NCI-H187 (cell line): ENCODE measurements at places on chromosomes 5 and 9.
A peak's percentile ranks its signal among the peaks of the same experiment; 100 is the strongest.

GRCh38 chr9:128340691-128341434 is 536 bp downstream of the SLC27A4 start:
- no peak for DNase-seq

- DNase-seq, result no peak
Observed at GRCh38 chr5:25851301-25851700, 1187.1 kb downstream of the CDH9 start.

GRCh38 chr5:147391781-147392180 is 118.1 kb downstream of the DPYSL3 start:
- DNase-seq, result no peak

DNA sequence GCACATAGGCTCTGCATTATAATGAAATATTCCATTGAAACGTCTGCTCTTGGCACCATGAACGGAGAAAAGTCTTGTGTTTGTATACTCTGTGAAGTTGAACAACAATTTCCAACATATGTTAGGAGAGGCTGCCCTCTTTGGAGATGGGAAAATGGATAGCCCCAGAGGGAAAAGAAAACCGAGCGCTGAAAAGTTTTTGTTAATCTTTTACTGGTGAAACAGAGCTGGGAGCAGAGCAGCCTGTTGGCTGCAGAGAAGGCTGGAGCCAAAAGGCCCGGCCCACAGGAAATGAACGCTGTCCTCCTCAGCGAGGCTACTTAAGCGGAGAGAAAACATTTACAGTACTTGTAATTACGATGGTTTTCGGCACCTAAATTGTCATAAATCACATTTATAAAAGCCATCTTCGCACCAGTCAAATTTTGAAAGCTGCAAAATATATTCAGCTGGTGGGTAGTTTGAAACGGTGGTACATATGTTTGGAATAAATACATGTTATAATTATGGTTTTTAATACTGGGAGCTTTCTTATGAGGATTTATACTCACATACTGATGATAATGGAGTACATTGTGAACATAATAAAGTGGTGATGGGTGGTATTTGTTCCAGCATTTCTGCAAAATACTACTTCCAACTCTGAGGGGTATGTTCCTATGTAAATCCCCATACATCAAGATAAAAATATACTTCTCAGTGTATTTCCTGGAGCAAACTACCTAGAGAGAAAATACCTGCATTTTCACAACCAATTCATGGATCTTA is 129.6 kb upstream of the CNTLN start:
- no peak for DNase-seq

DNA sequence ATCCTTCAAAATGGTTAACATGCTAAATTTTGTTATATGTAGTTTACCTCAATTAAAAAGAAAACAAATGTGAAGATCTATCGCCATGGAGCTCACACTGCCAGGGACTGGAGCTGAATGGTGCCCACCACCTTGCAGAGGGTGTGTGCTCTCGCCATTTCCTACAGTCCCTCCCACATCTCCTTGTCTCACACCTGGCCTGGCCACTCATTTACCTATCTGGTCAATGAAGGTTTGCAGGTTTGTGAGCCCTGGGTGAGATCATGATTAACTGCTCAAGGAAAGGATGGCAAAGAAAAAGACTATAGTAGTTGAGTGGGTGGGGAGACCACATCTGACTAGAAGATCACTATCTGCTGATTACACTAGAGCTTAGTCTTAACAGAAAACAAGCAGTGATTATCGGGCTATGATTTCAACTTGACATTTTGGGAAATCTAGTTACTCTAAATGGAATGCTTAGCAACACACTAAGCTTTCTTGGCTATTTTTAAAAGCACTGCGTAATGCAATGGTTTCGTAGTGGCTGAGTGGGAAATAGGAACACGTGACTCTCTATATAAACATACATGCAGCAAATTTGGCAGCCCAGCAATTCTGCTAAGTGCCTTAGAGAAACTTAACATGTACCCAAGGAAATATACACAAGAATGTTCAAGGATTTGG is 27.3 kb downstream of the PUM3 start:
- DNase-seq, result no peak

- no peak for DNase-seq
Observed at GRCh38 chr9:129011761-129012181, 16.4 kb downstream of the SH3GLB2 start.

DNA sequence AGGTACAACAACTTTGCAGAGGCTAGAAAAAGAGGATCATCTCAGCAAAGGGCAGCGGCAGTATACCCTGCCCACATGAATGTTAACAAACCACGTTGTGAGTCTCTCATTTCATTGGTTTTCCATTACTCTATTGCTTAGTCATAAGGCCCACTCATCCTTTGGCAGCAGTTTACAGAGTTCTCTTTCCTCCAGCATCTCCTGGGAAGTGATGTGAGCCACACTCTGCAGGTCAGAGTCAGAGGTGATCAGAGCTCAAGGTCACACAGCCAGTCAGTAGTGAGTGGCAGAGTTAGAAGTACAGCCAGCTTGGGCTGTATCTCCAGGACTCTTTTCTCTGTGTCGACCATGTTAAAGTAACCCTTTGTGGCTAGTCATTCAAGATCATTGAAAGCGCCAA is 599.6 kb upstream of the GRAMD2B start:
- DNase-seq, result no peak

- no peak for DNase-seq
Observed at GRCh38 chr9:76269789-76270188, 124.4 kb downstream of the RFK start.

DNA sequence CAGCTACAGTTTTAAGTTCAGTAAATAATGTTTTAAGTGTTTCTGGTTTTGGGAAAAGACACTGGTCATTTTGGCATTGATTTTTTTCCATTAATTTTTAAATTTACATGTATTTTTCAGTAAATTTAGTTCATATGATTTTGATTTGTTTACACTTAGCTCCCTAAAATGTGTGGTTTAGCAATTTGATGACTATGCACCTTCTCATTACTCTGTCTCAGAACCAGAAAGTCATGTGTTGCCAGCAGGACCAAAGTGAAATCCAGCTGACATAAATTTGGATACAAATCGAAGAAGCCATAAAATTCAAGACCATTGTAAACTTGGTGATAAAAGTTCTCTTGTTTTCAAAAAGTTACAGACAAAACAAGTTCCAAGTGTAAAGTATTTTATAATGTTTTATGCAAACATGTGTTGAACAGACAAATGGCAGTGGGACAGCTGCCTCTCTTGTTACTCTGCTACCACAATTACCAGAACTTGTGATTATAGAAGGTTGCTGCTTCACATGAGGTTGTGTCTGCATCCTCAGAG is 354.8 kb downstream of the NR2F1-AS1 start:
- no peak for DNase-seq

GRCh38 chr5:168747987-168748777 is 169.0 kb upstream of the PANK3 start:
- DNase-seq, result peak; percentile 5

DNA sequence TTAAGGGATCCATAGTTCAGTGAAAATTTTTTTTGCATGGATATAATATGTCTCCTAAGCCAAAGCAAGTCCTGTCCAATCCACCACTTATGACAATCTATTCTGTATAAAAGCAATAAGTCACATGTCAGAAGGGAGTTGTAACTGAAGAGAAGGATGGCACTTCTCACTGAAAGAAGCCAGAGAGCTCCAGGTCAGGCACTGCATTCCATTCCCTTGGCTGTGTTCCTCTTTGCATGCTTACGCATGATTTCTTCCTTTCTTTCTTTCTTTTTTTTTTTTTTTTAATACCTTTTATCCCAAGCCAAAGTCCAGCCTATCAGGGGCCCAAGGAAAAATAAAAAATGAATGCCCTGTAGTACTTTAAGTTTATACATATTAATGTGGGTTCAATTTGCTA is 39.8 kb downstream of the MAMDC2 start:
- DNase-seq, result no peak

GRCh38 chr5:107670932-107671741 is at the start of gene EFNA5:
Gene EFNA5, minus strand, starts transcription at chr5:107670937.
- no peak for DNase-seq
